Muscle of leg (tissue), 16 donors: ENCODE measurements at places on chromosomes 6 and 20. TPM values are rescaled to one million over a fixed set of nuclear protein-coding genes. Genes with fewer than 3 reads are reported as not detected.

The SPATA25 gene
- total RNA-seq, result 5.7 TPM

The MAP3K4 gene
- total RNA-seq, result 29.1 TPM

The GCNT2 gene
- 1.9 TPM for total RNA-seq

The PPP1R3G gene
- total RNA-seq, result 2.6 TPM

The THBS2 gene
- 119 TPM for total RNA-seq

The KHDC1L gene
- total RNA-seq, result 0.13 TPM

DNA sequence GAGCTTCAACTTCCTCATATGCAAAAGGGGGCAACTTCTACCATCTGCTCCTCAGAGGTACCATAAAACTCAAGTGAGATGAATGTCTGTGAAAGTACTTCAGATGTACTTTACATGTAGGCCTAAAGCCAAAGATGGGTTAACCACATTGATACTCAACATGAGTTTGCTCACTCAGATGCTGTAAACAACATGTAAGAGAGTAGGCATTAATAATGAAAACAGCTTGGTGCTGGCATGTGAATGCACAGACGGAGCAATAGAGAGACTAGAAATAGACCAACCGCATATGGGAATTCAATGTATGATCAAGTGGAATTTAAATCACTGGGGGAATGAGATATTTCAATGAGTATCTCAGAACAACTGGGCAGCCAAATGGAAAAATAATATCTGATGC lies 143.8 kb upstream of the CDYL start:
- peak; percentile 56 for DNase-seq

GRCh38 chr20:60138256-60139220 lies 180.3 kb downstream of the CDH26 start:
- no peak for DNase-seq

GRCh38 chr6:10534419-10534762 lies 13.2 kb downstream of the GCNT2 start:
- DNase-seq, result no peak

DNA sequence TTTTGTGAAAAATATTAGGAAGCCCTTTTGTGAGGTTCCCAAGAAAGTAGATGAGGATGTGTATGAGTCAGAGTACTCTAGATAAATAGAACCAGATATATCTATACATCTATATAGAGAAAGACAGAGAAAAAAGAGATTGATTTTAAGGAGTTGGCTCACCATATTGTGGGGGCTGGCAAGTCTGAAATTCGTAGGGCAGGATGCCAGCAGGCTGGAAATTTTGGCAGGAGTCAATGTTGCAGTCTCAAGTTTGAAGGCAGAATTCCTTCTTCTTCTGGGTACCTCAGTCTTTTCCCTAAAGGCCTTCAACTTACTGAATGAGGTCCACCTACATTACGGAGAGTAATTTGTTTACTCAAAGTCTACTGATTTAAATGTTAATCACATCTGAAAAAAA lies 65.3 kb upstream of the SAMD3 start:
- DNase-seq, result no peak

DNA sequence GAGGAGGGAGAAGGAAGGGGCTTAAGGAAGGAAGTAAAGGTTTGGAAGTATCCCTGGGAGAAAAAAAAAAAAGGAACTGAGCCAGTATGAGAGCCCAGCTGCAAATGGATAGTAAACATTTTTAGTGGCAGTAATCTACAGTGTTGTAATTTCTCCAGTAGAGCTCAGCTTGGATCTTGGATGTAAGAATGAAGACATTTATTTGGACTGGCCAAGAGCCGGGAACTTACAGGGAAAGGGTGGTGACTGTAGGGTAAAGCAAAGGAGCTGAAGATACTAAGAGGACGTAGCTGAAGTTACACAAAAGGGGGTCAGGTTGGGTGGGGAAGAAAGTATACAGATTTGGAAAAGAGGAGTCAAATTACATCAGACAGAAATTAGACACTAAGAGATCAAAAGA lies 13.5 kb downstream of the EEF1E1 start:
- DNase-seq, result no peak

GRCh38 chr20:23349338-23350195 lies 1.0 kb upstream of the NXT1 start:
- peak; percentile 96 for DNase-seq
